ENCODE measurements at places on chromosomes 12 and 14.

DNA sequence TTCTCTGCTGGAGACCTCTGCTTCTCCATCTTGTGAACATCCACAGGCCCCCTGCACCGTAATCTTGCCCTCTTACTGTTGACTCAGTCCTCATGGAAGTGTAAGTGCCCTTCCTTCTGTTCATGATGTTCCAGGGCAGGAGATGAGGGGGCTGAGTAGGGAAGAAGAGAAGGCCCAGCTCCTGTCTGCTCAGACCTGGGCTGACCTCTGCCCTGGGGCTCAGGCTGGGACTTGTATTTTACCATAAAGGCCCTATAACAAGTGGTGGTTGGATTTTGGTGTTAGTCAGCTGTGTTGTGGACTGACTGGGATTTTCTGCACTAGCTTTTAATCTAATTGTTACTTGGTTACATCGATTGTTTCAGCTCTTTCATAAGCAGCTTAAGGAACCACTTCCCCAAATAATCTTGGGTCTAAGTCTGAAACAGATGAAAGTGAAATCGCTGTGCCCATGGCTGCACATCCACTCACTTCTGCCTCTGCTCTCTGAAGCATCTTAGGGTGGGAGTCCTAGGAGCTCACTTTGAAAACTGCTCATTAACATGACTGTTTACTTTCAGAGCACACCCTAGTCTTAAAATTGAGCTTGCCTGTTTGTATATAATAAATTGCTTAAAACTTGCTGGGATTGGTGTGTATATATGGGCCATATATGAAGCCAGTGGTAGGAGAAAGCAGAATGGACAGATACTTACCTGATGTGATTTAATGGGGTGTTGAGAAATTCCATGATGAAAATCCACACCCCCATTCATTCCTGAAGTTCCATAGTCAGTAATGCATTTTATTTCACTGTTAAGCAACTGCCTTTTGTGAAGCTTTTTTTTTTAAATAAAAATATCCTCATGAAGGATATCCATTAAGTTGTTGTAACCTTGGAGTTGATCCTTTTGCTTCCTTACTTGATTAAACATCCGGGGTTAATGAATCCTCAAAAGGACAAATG is 17.7 kb downstream of the C12orf71 start:
- DNase-seq, result no peak

DNA sequence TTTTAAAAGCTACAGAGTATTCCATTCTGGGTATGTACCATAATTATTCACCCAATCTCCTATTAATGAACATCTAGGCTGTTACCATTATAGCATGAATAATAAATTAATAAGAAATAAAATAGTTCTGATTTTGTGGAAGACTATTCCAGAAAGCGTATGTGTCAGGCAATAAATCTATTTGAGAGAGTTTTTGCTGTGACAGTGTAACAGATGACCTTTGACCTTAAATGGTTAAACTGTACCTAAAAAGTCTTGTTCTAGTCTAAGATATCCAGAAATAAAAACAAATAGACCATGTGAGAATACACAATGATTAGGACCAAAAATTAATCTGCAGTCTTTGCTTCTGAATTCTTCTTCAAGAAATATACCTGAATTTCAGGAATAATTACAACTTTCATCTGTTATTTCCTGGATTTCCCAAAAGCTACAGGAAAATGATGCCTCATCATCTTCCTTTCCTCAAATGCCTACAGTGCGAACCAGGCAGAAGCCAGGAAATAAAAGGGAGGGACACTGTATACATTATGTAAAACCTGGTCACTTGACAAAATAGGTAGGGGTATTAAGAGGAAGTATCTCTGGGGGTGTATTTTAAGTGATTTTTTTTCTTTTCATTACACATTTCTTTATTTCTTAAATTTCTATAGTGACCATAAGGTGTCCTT is 7.3 kb downstream of the TM7SF3 start:
- DNase-seq, result no peak

- DNase-seq, result peak; percentile 58
These were observed 62.4 kb downstream of the ADCK1 start for GRCh38 chr14:77862154-77862786.

DNA sequence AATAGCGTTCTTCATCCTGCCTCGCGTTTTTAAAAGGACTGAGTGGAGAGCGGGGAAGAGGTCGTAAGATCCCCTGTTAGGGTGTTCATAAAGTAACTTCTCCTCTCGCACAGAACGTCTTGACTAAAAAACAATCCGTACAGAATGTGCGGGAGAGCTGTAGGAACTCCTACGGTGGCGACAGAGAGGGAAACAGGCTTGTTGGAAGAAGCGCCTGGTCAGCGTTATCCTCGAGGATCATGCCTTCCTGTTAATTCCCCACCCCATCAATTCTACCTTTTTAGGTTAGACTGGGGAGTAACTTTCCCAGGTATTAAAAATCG is 399 bp upstream of the WASHC4 start:
- no peak for DNase-seq

DNA sequence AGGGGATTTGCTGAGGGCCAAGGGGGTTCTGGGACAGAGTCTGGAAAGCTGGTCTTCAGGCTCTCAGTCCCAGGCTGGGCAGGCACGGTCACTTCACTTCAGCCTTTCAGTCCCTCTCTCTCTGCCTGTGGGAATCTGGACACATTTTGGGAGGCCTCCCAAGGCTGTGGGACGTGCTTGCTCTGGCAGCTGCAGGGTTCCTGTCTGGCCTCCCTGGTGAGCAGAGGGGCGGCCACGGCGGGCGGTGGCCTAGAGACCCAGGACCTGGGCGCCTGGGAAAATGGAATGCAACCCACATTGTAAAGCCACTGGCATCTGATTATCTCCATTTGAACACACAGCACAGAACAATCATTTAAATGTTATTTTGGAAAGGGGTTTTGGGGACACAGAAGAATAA is 10.1 kb upstream of the ALDH2 start:
- no peak for DNase-seq

- no peak for DNase-seq
These were observed 1.3 kb upstream of the RPGRIP1 start for GRCh38 chr14:21278632-21279031.

- no peak for DNase-seq
These were observed at the start of gene STAB2 for GRCh38 chr12:103586791-103587370. TSS of gene STAB2 (plus strand) at chr12:103587273. CDS start at chr12:103587477, 204 bp downstream.

DNA sequence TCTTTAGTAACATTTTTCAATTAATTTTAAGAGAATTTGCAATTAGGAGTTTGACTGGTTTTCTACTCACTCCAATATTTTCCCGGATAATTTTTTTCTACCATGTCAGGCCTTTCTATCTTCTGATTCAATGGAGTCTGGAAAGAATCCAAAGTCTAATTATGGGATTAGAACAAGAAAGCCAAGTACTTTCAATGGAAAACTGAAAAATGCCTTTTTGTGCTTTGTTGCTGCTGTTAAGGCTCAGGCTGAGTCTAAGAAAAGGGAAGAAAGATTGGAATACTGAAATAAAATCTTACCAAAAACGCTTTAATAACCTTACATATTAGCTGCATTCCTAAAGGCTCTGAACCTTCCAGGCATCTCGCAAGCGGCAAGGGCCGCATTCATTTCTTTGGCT is 24.4 kb upstream of the DHRS4 start:
- no peak for DNase-seq

DNA sequence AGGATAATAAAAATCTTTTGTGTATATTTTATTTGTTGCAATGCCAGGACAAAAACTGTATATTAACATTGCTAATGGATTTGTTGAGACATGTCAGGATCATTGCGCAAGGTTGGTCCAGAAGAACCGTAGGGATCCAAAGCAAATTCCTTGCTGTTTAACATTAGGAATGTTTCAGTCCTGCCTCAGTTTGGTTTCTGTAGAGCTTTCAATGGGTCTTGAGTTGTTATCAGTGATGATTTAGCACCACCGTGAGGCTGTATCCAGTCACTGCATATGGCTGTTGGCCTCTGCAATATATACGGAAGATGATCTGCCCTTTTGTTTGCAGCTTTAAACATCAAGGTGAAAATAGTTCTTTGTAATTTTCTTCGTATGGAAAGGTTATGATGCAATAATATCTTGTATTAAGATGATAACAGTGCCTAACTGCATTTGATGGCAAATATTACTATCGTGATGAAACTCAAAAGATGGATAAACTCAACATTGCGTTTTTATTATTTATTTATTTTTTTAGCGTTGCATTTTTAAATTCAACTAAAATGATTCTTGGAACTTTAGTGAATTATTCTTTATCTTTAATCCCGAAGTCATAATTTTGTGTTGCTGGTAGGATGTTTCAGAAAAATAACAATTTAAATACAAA is 231.2 kb downstream of the AKAP6 start:
- no peak for DNase-seq

- no peak for DNase-seq
These were observed 342.5 kb downstream of the MDGA2 start for GRCh38 chr14:47332939-47333338.

DNA sequence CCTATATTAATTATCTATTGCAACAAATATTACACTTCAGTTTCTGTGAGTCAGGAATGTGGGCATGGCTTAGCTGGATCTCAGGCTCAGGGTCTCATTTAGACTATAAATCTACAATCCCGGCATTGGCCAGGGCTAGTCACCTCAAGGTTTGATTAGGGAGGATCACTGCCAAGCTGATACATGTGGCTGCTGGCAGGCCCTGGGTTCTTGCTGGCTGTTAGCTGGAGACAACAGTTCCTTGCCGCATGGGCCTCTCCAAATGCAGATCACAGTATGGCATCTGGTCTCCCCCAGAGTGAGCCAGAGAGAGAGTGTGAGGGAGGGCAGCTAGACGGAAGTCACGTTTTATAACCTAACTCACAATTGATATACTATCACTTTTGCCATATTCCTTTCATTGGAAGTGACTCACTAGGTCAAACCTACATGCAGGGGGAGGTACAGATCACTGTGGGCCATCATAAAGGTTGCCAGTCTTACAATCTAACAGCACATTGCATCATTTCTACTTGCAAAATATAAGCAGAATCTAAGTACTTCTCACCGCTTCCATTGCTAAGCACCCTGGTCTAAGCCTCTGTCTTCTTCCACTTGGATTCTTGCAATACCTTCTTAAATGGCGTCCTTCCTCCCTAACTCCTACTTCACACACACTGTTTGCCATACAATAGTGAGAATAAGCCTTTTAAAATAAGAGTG is 174.0 kb upstream of the ARHGAP5 start:
- no peak for DNase-seq

DNA sequence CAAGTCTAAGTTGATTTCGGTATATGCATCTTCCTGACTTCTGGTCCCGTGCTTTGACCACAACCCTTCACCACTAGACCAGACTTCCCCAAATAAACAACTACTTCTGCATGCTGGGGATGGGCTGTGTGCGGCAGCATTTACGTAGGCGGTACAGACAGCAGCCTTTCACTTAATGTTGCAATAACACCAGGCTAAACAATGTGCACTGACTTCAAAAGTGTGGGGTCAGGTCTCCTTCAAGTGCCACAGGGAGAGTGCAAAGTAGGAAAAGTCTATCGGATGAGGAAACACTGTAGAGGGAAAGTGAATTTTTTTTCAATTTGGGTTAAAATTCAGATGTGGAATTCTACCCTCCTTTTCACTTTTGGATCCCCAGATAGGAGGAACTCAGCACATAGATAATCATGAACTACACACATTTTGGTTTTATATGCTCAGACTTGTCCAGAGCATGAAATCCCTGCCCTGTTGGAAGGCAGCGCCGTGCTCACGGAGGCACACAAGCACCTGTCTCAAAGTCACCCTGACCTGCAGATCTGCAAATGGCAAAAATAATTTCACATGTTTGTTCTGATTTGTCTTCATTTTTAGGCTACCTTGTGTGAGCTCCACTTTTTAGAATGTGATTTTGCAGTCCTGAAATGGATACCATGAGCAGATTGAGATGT is 3.6 kb upstream of the FOS start:
- DNase-seq, result no peak

GRCh38 chr12:56081393-56082347 is 1.7 kb downstream of the ERBB3 start:
- peak; percentile 25 for DNase-seq

Data from right kidney (tissue), 9 donors.